NCI-H2029 treated with DMSO at 0.1 percent for 48 hours (cell line): ENCODE measurements at places on chromosomes 6 and 20.

DNA sequence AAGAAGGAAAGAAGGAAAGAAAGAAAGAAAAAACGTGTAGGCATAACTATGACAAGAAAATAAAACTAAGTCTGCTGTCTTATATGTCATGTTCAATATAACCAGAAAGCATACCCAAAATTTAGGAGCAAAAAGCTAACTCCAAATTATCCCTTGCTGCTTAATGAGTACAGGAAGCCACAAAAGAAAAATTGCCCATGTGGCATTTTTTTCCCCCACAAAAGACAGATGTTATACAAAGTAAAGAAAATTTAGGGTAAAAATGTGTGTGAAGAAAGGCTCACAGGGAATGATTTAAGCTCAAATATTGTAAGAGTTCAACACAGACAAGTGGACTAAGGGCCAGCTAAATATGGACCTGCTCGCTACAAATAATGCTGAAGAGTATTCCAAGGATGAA, 263.8 kb downstream of the BTBD9 start:
- no peak for DNase-seq

- DNase-seq: no peak
Measured at GRCh38 chr20:37838769-37839431, 64.0 kb upstream of the VSTM2L start.

DNA sequence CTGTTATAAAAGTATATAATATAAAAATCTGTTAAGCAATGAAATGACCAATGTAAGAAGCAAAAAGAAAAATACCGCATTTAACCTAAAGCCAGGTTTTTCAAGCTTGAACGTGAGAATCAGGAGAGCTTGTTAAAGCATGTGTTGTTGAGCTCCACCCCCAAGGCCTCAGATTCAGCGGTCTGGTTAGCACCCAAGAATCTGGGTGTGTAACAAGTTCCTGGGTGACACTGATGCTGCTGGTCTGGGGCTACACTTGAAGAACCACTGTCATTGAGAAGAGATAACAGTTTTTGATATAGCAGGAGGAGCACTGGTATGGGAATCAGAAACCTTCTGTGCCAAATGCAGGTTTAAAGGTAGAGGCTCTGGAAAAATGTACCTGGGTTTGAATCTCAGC, 154.0 kb downstream of the ID4 start:
- no peak for DNase-seq

DNA sequence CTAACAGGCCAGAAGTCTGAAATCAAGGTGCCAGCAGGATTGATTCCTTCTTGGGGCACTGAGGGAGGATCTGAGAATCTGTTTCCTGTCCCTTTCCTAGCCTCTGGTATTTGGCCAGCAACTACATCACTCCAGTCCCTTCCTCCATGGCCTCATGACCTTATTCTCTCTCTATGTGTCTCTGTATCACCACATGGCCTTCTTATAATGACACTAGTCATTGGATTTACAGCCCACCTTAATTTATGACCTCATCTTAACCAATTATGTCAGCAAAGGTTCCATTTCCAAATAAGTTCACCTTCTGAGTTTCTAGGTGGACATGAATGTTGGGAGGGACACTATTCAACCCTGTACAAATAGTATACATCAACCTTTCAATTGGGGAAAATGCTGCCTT, 29.3 kb downstream of the SCML4 start:
- DNase-seq: no peak

DNA sequence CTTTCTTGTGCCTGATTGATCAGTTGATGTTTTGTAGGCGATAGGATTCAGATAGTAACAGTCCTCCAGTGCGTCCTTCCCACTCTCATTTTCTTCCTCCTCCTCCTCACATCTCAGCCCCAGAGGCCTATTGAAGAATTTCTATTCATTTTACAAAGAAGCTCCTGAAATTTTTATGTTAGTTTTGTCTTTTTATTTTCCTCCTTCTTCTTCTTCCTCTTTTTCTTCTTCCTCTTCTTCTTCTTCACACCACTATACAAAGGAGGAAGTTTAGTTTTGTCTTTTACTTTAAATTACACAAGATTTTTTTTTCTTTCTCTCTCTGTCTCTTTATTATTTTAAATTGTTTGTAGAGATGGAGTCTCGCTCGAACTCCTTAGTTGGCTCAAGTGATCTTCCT, 19.1 kb downstream of the BTN2A1 start:
- no peak for DNase-seq

DNA sequence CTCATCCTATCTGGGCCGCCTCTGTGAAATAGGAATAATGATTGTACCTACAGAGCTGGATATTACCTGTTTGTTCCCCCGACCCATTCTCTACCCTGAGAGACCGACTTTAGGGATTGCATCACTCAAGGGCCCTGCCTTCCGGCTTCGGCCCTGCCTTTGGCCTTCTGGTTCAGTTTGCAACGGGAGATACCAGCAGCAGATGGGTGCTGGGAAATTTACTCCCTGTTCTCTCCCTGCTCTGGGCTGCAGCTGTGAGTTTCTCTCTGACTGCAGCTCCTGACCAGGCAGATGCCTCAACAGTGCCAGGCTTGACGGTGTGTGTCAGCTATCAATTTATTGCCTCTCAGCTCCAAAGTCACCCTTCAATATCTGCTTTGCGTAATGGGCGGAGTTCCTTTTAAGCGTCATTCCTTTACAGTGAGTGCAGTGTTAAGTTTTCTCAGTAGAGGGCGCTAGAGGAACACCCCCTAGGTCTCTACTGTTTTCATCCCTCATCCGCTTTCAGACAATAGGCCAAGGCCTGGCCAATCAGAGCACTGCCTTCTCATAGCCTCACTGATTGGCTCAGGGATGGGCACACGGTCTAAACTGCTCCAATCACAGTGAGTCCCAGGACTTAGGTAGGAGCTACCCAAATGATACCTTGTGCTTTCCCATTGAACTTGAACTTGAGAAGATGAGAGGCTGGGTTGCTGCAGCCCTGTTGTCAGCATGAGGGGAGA, 30.0 kb downstream of the KCNG1 start:
- no peak for DNase-seq

DNA sequence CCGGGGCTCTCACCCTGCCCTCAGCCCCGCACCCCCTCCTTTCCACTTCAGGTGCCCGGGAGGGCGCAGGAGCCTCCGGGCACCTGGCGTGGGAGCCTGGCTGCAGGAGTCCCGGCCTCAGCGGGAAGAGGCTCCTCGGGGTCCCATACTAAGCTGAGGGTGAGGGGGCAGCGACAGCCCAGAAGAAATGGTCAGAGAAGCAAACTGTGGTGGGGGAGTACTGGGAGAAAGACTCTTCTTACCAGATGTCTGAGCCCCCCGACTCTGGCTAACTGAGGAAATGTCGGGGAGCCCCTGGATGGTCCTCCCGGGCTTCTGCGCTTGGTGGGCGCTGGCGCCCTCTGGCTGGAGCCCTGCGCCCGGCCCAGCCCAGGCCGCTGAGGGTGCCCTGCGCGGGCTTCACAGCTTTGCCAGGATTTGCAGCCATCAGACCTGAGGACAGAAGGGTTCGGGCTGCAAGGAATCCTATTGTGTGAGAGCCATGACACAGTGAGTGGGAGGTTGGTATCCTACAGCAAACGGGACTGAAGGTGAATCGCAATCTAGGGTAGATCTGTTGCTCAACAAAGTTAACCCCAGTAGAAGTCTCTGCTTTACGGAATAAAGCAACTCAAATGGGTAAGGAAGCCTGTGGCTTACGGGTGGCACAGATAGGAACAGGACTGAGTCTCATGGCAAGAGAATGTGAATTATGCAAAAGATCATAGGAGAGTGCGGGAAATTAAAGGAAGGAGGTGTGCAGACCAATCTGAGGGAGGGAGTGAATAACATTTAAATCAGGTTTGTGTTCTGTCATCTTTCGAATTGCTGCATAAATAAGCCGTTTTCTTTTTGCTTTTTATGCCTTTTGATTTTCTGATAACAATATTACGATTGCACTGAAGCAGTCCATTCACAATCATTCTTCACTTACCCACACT, 639 bp upstream of the RCAN2 start:
- DNase-seq: no peak

- no peak for DNase-seq
Measured at GRCh38 chr6:163813979-163814493, 399.5 kb downstream of the QKI start.

GRCh38 chr6:151436802-151437201, 15.1 kb downstream of the RMND1 start:
- DNase-seq: no peak
